ENCODE measurements at places on chromosomes 12 and 14. TPM values are rescaled to one million over a fixed set of nuclear protein-coding genes. Genes with fewer than 3 reads are reported as not detected.

PIK3C2G gene
- not detected for total RNA-seq

P3H3 gene
- total RNA-seq = 124 TPM

UNC79 gene
- 0.28 TPM for total RNA-seq

KRT82 gene
- total RNA-seq = not detected

GALNT16 gene
- 2.5 TPM for total RNA-seq

ANO2 gene
- total RNA-seq = 0.19 TPM

Measured in regular cardiac myocyte (primary cell).